ENCODE measurements at places on chromosomes 1 and 21.

GRCh38 chr1:77238462-77238861 lies 19.2 kb upstream of the PIGK start:
- no peak for DNase-seq

DNA sequence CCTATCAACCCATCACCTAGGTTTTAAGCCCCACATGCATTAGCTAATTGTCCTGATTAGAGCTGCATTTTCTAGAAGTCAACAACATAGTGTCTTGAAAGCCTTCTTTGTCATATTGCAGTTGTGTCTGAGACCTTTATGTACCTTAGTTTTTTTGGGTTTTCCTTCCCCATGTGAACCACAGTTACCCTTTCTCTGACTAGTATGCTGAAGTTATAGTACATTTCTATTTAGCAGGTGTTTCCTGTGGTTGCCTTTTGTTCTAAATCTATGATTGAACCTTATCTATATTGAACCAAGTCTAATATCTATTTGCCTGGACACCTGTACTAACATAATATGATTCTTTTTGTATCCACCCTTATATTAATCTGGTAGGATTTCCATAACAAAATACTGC lies 135.6 kb downstream of the ST6GALNAC3 start:
- DNase-seq = no peak

DNA sequence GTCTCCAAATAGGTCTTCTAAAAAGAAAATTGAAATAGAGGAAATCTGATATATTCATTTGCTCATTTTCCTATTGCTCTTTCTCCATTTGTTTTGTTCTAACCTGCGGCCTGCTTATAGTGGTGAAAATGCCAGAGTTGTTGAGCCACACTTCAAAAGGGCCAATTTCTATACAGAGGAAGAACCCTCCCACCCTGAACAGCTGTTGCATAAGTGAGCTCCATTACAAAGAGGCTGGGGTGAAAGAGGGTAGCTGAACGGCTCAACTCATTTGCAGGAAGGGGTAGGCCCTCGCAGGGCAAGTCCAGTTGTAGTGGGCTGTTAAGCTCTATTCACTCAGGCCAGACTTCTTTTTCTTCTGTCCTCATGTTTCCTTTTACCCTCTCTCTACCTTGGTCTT lies 8.8 kb downstream of the ADCY10 start:
- DNase-seq = no peak

- DNase-seq = peak; percentile 52
Observed at GRCh38 chr1:244665771-244666217, 12.9 kb downstream of the DESI2 start.

DNA sequence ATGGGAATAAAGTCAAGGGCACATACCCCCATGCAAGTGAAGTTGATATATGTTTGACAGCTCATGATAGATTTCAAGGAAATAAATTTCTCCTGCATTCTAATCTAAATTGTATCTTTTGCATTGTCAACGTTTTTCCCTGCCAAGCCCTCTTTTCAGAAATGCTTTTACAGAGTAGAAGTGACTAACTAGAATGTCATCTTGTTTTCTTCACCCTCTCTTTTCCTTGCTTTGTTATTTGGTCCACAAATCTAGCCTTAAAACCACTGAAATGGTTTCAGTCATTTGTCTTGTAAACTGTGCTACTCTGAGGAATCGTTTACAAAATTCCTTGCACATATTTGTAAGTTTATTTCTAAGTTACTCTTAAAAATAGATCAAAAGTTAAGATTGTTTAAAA lies 600.8 kb upstream of the CXADR start:
- DNase-seq = no peak
